ENCODE measurements at places on chromosomes 4 and X.

DNA sequence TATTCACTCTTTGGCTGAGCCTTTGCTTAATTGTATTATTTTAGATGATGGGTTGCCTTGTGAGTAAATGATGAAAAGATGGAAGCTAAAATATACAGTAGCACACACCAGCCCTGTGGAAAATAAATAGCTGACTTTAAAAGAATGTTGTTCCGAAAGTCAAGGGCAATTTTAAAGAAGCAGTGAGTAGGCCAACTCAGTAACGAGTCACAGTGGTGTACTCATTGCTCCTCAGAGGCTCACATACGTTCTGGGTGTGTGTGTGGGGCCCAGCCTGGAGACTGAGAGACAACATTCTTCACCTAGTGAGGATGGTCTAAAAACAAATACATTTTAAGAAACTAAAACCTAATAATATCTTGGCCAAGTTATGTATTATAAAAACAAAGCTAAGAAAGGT, 640.3 kb downstream of the TRIML1 start:
- DNase-seq, result no peak

DNA sequence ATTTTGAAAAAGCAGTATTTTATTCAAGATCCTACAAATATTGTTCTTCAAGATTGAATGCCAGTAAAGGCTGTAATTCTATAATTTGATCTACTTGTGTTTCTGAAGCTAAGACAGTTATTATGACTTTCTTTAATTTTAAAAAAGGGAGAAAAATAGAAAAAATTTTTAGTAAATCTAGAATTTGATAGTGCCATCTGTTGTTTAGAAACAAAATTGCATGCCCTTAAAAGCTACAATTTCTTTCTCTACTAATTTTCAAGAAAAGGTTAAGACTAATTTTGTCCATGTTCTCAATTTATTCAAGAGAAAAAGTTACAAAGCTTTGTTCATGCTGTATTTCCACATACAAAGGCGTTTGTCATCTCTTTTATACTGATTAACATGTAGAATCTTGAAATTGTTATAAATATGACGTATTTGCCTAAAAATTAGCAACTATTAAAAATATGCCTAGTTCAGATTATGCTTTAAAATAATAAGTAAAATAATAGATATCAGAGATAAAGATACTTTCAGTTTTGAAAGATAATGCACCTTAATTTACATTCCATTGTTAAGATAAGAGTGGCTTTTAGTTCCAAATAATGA, 25.6 kb upstream of the MMRN1 start:
- DNase-seq, result no peak

DNA sequence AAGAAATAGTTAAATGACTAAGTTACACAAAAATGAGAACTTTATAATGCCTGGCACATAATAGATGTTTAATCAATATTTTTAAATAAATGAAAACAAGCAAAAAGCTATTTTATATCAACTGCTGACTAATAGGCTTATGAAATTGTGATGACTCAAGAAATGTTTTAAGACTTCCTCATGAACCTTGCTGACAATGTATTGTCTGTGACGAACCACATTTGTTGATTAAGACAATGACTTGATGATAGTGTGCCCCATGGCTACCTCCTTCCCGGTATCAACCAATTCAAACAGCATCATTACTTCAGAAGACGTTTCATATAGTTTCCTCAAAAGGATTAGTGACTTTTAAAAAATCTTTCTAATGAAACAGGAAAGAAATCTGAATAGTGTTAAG, 7.9 kb downstream of the CXCL6 start:
- DNase-seq, result no peak

DNA sequence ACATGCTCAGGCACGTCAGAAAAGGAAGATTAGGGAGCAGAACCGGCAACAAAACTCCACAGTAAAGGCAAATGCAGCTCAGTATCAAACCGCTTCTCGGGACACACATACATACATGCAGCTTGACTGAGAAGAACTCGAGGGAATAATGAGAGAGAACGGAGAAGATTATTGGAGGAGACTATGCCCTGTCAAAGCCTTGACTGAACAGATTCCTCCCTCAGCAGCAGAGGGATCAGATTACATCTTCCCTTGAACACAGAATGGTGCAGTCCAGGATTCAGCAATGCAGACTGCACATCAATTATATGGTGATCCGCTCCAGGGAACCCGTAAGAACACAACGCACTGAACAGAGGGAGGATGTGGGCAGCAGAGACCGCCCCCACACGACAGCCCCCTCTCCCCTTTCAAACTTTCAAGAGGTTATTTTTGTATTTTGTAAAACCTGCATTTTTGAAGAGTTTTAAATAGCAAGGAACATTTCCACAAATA, 183.2 kb downstream of the FBXW7 start:
- DNase-seq, result peak; percentile 95

DNA sequence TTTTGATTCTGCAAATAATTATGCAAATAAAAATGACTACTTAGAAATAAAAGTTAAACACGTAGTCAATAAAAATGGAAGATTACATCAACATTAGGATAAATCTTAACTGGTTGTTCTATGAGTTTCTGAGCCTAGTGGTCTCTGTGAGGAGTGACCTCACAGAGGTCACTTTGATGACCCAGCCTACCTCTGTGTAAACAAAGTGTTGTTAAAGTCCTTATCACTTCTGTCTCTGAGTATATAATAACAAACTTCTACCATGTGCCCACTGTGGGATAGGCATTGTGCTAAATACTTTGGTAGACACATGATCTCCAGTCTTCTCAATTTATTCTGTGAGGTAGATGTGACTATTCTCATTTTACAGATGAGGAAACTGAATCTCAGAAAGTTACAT, 85.4 kb downstream of the PDE5A start:
- no peak for DNase-seq

All from cerebellar nuclear complex (tissue), 1 donor.